Stimulated activated CD4-positive, alpha-beta T cell treated with anti-CD3 and anti-CD28 coated beads, Interleukin-1b, Interleukin-23, amount 100 ng/mL, for 24 hours (primary cell): ENCODE measurements at places on chromosomes 16 and 17.

DNA sequence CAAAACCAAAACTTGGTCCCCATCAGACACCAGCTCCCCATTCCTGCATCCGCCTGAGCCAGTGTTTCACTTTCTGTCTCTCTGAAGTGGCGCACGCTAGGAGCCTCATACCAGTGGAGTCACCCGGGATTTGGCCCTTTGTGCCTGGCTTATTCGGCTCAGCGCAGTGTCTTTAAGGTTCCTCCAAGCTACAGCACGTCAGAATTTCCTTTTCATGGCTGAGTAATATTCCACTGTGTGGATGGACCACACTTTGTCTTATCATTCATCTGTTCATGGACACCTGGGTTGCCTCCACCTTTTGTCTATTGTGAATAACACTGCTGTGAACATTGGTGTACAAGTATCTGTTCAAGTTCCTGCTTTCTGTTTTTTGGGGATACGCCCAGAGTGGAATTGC, 45.2 kb upstream of the CHMP6 start:
- no peak for DNase-seq

DNA sequence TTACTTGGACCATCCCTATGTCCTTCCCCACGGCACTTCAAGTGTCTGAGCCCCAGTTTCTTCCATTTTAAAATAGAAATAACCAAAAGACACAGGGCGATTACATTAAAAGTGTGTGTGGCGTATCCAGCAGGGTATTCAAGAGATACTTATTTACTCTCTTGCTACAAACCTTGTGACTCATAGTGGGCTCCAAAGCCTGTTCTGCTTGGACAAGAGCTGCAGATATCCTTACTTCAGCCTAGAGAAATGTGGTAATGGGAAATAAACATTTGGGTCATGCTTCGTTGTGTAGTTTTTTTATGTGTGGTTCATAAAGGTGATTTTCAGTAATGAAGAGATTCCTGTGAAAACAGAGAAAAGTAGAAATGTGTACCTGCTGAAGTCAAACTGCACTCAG, 288.9 kb upstream of the CDH11 start:
- DNase-seq: no peak

- DNase-seq: no peak
Observed at GRCh38 chr16:4399001-4399730, 17.2 kb downstream of the CORO7 start.

DNA sequence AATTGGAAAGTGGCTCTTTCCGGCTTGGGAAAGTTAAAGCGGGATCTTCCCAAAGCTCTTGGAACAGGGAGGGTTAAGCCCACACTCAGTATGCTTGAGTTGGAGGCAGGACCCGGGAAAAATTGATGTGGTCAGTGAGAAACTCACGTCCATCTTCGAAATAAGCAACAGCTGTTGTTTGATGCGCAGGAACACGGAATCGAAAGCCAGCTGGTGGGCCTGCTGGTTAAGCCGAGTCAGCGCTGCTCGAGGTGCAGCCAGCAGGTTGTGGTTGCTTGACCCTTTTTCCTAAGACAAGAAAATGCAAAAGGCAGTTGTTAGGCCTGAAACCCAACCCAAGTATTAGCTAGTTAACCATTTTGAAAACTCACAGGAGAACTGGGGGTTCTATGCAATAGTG, 49.4 kb downstream of the COG7 start:
- DNase-seq: no peak

DNA sequence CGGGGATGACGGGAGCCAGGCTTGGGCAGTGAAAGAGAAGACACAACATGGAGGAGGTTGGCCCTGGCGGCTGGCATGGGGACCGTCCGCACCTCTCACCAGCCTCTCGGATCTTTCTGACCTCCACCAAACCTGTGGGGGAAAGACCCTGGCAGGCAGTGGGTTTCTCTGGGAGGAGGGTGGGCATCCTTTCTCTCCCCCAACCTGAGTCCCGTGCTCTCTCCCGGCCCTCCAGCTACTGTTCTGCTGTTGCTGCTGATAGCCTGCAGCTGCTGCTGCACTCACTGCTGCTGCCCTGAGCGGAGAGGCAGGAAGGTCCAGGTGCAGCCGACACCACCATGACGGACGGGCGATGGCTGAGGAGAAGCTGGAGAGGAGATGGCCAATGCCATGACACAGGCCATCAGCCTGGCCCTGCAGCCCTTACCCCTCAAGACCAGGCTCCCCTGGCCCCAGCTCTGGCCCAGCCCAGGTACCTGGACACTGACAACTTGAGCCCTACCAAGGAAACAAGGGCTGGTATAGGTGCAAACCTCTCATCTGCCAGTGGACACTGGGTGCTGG, 7.4 kb downstream of the SMIM5 start:
- no peak for DNase-seq

- no peak for DNase-seq
Observed at GRCh38 chr16:1920727-1921171, 2.5 kb upstream of the HS3ST6 start.

GRCh38 chr16:3659251-3659650, 4.8 kb downstream of the DNASE1 start:
- no peak for DNase-seq

DNA sequence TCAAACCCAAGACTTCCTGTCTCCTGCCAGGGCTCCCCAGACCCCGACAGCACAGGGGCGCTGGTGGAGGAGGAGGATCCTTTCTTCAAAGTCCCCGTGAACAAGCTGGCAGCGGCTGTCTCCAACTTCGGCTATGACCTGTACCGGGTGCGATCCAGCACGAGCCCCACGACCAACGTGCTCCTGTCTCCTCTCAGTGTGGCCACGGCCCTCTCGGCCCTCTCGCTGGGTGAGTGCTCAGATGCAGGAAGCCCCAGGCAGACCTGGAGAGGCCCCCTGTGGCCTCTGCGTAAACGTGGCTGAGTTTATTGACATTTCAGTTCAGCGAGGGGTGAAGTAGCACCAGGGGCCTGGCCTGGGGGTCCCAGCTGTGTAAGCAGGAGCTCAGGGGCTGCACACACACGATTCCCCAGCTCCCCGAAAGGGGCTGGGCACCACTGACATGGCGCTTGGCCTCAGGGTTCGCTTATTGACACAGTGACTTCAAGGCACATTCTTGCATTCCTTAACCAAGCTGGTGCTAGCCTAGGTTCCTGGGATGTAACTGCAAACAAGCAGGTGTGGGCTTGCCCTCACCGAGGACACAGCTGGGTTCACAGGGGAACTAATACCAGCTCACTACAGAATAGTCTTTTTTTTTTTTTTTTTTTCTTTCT, 8.1 kb downstream of the SERPINF1 start:
- no peak for DNase-seq

DNA sequence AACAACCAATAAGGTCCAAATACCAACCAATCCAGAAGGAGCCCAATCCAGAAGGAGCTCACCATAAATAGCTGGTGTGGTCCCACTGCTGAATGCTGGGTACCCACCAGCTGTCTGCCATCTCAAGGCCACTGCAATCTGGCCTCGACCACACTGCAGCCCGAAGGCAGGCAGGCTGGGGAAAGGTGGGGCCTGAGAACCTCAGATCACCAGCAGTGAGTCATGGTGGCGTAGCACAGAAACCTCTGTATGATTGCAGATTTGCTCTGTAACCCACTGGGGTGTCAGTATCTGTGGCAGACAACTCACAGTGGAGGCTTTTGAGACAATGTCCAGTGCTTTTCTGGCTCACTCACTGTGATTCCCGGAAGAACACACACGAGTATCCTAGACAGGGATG, 14.7 kb upstream of the CMTR2 start:
- no peak for DNase-seq

GRCh38 chr16:48592839-48593429, 17.0 kb downstream of the N4BP1 start:
- DNase-seq: no peak

DNA sequence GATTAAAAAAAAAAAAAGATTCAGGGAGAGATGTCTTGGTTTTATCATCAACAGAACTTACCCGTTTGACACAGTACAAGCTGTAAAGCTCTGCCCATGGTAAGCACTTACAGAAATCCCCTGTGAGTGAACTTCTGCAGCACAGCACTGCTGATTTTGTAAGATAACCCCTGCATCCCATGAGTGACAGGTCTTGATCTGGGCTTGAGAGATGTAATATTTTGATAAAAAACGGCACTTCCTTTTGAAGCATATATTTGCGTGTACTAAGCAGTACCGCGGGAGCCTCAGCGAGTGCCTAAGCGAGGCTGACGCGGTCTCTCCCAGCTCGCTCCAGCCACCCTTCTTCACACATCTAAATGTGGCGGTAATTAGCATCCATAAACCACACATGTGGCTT, 50.5 kb downstream of the IKZF3 start:
- DNase-seq: peak; percentile 36

DNA sequence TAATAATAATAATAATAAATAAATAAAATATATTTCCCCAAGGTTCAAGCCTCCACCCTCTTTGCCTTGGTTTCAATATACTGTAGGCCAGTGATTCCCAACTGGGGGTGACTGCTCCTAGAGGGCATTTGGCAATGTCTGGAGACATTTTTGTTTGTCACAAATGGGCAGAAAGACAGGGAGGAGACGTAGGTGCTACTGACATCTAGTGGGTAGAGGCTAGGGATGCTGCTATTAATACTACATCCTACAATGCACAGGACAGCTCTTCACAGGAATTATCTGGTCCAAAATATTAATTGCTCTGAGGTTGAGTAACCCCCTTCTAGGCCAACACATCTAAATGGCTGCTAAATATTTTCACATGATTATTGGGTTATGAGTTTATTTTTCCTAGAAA, 12.8 kb upstream of the PRR14 start:
- DNase-seq: no peak

GRCh38 chr17:32915245-32915644, 12.7 kb upstream of the TMEM98 start:
- no peak for DNase-seq

- DNase-seq: no peak
Observed at GRCh38 chr16:855471-855870, 54.9 kb upstream of the GNG13 start.

- no peak for DNase-seq
Observed at GRCh38 chr16:71473891-71474290, 11.8 kb upstream of the ZNF23 start.

- DNase-seq: no peak
Observed at GRCh38 chr17:36946726-36947091, 2.0 kb upstream of the AATF start.

- DNase-seq: peak; percentile 33
Observed at GRCh38 chr17:20116683-20117309, 107.6 kb downstream of the SPECC1 start.

DNA sequence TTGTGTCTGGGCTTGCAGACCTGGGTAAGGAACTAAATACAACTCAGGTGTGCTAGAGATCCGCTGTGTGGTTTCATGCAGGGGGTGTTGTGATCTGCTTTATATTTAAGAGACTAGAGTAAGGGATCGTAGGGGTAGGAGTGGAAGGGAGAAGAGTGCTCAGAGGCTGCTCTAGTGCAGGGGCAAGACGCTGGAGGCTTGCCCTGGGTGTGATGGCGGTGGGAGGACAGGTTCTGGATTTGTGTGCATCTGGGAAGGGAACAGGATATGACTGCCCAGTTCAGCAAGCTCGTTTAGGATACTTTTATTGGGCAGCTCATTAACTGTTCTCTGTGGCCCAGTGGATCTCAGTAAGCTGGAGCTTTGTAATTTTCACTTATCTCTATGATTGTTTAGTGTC, 47.6 kb downstream of the RPTOR start:
- no peak for DNase-seq

- no peak for DNase-seq
Observed at GRCh38 chr17:52606590-52606989, 448.1 kb upstream of the CA10 start.

GRCh38 chr17:69069226-69069750, 8.6 kb upstream of the ABCA9 start:
- DNase-seq: no peak

DNA sequence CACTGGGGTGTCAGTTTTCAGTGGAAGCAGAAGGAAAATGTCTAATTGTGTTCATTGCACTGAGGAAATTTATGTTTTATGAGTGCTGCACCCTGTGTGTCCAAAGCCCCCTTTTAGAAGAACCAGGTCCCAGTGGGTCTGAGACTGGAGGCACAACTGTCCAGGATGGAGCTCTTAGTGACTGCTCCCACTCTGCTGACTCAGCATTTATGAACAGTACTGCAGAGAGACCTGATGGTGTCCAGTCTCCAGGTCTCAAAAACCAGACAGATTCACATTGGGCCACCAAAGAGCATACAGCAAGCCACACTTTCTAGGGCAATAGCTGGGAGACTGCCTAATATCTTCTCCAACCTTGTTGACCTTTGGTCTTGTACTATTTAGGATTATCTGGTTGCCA, 321.9 kb downstream of the CBLN1 start:
- no peak for DNase-seq
